MCF 10A (cell line): ENCODE measurements at places on chromosomes 6 and 20. TPM values are rescaled to one million over a fixed set of nuclear protein-coding genes. Genes with fewer than 3 reads are reported as not detected.

KHDC1L gene
- total RNA-seq: not detected in 2 replicates

OVOL2 gene
- total RNA-seq: 2.0 and 2.1 TPM in 2 replicates

ZC3H12D gene
- total RNA-seq: 0.29 TPM in 1 of 2 replicates, not detected in the other

NCOA5 gene
- 26.0 and 31.2 TPM in 2 replicates for total RNA-seq
